ENCODE measurements at places on chromosomes 4 and X. TPM values are rescaled to one million over a fixed set of nuclear protein-coding genes. Genes with fewer than 3 reads are reported as not detected.

- peaks cover 14% of the 10 kb centered on the region for H3K27me3 ChIP-seq
- DNase-seq, result peak; percentile 30
- H3K4me1 ChIP-seq, result no peaks in the 10 kb centered on the region
- H3K27ac ChIP-seq, result no peak within 1 kb of the TSS
- H3K36me3 ChIP-seq, result no peaks in the 10 kb centered on the region
Measured at GRCh38 chrX:51332188-51332942, at the start of gene NUDT10. Gene NUDT10, plus strand, starts transcription at chrX:51332822. Its CDS starts 144 bp downstream, at chrX:51332966.

DNA sequence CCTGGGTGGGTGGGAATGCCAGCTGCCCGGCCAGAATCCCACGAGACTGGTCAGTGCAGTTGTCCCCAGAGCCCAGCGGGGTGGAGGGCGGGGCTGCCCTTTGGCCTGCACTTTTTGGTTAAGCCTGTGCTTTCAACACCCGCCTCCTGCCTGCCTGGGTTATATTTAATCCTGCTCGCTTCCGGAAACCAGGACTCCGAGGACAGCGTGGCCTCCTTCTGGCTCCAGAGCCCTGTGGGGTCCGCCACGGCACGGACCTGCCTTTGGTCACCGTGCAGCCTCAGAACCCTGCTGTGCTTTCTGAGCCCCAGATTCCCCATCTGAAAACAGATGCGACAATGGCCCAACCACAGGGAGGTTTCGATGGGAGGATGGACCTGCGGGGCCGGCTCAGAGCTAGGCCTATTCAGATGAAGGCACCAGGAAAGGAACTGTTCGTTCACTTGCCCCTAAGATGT is 29.4 kb upstream of the KIAA0232 start:
- no peaks in the 10 kb centered on the region for H3K27me3 ChIP-seq
- H3K4me3 ChIP-seq, result no peak overlapping the region
- H3K27ac ChIP-seq, result peak overlapping the region; percentile 27
- no peaks in the 10 kb centered on the region for H3K36me3 ChIP-seq

DNA sequence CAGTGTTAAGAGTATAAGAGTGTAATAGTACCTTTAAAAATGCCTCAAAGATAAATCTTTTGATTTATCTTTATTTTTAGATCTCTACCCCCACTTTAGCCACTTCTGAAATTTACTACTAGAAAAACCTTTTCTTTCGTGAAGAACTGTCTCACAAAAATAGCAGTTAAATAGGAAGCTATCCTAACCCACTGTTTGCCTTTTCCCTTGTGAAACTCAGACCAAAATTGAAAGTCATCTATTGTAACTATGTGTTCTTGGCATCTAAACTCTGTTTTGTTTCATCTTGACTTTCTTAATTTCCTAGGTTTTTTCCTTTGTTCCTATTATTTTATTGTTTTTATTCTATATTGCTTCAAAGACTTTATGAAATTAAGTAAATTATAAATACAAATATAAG is 7.8 kb upstream of the TMEM144 start:
- no peak overlapping the region for H3K27ac ChIP-seq
- H3K27me3 ChIP-seq, result no peaks in the 10 kb centered on the region
- no peaks in the 10 kb centered on the region for H3K4me1 ChIP-seq
- H3K36me3 ChIP-seq, result peaks cover 5% of the 10 kb centered on the region
- no peak for DNase-seq

GRCh38 chr4:127210893-127211649 is 421.7 kb upstream of the INTU start:
- H3K27me3 ChIP-seq, result no peaks in the 10 kb centered on the region
- H3K27ac ChIP-seq, result peak overlapping the region; percentile 73
- H3K36me3 ChIP-seq, result no peaks in the 10 kb centered on the region
- H3K4me3 ChIP-seq, result no peak overlapping the region

DNA sequence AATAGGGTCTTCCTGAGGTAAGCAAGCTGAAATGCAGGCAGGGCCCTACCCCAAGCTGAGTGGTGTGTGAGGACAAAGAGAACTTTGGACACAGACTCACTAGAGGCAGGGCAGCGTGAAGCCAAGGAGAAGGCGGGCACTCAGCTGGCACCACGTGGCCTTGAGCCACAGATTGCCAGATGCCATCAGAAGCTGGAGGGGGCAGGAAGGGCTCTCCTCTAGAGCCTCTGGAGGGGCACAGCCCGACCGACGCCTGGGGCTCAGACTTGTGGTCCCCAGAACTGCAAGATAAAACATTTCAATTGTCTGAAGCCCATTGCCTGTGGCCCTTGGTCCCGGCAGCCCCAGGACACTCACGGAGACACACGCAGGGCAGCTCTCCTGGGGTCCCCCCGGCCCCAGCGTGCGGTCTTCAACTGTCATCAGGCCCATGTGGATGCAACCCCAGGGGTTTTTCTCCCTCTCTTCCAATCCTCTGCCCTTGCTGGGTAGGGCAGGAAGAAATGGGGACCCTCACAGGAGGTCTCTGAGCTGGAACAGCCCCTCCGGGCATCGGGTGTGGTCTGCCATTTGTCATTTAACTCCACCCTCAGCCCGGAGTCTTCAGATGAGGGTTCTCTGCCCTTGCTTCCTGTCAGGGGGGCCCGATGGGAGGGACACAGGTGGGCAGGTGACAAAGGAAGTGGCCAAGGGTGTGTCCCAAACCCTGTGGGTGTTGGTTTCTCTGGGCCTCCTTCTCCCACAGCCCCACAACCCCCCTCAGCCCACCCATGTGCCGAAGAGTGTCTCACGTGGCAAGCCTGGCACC is 22.2 kb downstream of the HMX1 start:
- H3K27me3 ChIP-seq, result peaks cover 99% of the 10 kb centered on the region
- H3K4me1 ChIP-seq, result no peaks in the 10 kb centered on the region
- no peak overlapping the region for H3K4me3 ChIP-seq

The CCDC110 gene
- 2.0 TPM for total RNA-seq
